ENCODE measurements at places on chromosomes 2 and 18.

DNA sequence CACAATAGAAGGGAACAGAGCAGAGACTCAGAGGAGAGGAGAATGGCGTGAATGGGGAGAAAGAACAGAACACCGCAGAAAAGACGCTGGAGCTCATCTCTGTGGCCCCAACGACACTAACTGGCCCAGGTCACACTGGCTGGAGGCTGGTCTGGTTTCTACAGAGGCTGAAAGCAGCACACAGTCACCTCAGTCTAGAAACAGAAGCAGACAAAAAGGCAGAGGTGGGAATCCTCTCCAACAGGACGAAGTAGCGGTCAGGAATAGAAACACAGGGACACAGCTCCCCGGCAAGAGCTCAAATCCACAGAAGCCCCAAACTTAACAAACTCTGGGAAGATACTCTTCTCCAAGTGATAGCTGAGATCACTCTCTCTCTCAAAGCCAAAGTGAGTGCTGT lies 9.2 kb downstream of the SLC66A2 start:
- DNase-seq = no peak

- DNase-seq = no peak
Measured at GRCh38 chr2:160752475-160753330, 259.1 kb upstream of the RBMS1 start.

- no peak for DNase-seq
Measured at GRCh38 chr2:101644842-101645383, 52.6 kb upstream of the MAP4K4 start.

DNA sequence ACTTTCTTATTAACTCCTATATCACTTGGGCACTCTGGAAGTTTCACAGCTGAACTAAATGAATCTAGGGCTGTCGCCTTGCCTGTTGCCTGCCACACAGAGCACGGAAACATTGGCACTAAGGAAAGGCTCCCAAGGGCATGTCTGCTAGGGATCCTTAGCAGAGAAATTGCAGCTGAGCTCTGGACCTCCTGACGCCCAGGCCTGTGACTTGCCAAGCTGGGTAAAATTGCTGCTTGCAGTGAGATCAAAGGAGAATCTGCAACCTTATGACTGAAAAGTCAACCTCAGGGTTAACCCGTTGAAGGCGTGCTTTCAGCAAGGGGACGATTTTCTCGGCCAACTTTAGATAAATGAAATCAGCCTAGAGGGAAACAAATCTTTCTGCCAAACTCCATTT lies 189.8 kb downstream of the NCK2 start:
- peak; percentile 20 for DNase-seq

- no peak for DNase-seq
Measured at GRCh38 chr18:15005313-15006130, 257.6 kb downstream of the ANKRD30B start.

DNA sequence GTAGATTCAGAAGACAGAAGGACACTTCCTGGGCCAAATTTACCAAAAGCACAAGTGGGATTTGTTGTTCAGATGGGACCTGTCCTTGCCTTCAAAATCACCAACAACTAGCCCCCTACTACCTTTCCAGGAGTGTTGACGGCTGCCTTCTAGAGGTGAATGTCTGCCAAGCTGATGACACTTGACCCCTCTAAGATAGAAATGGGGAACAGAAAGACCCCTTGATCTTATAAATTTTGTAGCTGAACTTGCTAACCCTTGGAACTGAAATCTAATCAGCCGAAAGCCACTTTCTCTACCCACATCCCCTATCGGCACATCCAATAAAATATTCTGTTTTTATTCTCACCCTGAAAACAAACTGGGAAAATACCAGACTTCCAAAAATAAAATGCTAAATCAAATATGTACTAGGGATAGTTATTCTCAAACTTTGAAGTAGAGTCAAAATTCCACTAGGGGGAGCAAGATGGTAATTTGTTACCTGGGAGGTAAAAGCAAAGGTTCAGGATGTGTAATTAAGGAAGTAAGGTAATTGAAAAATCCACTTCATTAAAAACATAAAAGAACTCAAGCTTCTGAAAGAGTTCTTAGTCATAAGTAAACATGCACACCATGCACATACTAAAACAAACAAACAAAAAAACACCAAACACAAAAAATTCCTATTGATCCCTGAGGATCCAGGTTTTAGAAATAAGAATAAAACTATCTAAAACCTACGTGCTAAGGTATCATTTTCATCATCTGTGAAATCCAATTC lies 119.2 kb downstream of the ANKRD44 start:
- DNase-seq = no peak

GRCh38 chr2:212548455-212548819 lies 9.8 kb upstream of the ERBB4 start:
- DNase-seq = no peak

- no peak for DNase-seq
Measured at GRCh38 chr18:35047697-35048292, 6.6 kb downstream of the MAPRE2 start.

- no peak for DNase-seq
Measured at GRCh38 chr18:71899707-71900472, 644.3 kb downstream of the CBLN2 start.

DNA sequence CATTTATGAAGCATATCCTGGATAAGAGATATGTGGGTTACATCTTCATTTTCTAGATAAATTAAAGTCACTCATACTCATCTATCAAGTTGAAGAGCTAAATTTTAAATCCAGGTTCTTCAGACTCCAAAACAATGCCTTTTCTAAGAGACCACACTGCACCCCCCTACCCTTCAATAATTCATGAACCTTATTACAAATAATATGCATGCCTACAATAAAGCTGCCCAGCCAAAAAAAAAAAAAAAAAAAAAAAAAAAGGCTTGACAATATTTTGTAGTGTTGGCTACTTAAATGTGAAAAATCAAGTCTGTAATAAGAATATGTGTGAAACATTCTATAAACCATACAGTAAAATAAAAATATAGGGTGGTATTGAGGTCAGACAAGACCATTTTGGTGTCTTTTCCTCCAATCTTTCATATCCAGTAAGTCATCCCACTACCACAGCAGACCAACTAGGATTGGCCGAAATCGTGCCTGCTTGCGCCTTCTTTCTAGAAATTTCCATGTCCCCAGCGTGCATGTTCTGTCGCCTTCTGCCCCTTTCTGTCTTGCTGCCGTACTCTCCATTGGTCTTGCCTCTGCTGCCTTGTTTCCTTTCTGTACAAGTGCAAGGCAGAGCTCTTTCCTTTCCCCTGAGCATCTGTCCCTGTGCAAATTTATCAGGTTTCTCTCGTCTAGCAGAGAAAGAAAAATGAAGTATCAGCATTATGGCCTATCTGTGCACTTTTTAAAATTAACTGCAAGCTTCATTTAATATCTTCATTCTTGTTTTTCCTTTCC lies 92.6 kb upstream of the NDUFV2 start:
- DNase-seq = no peak

- no peak for DNase-seq
Measured at GRCh38 chr2:219777388-219777787, 150.0 kb downstream of the SLC4A3 start.

DNA sequence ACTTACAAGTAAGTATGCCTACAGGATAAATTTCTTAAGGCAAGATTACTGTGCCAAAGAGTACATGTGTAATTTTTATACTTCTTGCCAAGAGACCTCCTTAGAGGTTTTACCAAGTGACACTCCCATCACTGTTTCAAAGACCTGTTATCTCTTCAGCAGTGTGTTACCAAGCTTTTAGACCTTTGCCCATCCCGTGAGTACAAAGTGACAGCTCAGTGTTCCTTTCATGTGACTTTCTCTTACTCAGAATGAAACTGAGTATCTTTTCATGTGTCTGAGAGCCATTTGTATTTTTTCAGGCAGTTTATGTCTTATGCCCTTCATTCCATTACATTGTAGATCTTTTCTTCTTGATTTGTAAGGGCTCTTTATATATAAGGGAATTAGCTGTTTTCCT lies 287.5 kb upstream of the SALL3 start:
- DNase-seq = no peak

DNA sequence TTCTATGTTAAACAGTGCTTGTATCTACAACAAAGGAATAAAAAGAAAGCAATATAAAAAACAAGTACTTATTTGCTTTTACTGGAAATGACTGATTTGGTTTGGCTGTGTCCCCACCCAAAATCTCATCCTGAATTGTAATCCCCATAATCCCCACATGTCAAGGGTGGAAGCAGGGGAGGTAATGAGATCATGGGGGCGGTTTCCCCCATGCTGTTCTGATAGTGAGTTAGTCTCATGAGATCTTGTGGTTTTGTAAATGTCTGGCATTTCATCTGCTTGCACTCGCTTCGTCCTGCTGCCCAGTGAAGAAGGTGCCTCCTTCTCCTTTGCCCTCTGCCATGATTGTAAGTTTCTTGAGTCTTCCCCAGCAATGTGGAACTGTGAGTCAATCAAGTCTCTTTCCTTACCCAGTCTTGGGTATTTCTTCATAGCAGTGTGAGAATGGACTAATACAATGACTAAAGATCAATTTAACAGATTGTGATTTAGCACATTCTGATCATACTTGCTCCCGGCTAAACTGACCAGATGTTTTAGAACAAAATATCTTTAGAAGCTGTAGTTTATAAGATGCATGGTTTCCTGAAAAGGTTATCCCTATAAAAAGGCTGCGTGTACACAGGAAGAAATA lies 19.9 kb downstream of the PTH2R start:
- DNase-seq = no peak

GRCh38 chr18:2518473-2518872 lies 52.8 kb downstream of the METTL4 start:
- no peak for DNase-seq
